ENCODE measurements at places on chromosomes 3 and 15.
A peak's percentile ranks its signal among the peaks of the same experiment; 100 is the strongest.

DNA sequence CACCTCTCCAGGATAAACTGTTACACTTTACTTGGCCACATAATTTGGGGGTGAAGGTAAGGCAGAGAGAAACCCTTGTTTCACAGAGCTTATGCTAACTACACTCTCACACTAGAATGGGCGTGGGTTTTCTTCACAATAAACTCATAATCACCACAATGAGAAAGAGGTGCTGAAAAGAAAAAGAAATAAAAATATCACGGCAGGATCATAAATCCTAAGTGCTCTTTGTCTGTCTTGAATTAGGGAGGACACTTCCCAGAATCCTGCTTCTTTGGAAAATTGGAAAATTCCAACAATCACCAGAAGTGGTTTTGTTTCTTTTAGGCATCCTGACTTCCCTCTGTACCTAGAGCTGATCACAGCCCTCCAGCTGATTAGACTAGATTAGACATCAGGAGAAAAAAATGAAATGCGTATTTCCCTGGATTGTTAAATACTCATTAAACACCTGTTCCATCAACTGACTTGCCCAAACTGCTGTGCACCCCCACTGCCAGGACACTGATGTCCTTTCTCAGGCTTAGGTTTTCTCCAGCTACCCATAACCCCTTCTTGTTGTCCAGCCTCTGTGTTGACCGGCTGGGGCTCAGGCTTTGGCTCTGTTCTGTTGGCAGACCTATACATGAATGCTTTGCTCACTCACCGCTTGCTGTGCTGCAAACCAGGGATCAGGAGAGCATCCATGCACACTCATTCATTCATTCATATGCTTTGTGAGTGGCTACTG is 41.6 kb upstream of the ACKR4 start:
- DNase-seq = no peak

DNA sequence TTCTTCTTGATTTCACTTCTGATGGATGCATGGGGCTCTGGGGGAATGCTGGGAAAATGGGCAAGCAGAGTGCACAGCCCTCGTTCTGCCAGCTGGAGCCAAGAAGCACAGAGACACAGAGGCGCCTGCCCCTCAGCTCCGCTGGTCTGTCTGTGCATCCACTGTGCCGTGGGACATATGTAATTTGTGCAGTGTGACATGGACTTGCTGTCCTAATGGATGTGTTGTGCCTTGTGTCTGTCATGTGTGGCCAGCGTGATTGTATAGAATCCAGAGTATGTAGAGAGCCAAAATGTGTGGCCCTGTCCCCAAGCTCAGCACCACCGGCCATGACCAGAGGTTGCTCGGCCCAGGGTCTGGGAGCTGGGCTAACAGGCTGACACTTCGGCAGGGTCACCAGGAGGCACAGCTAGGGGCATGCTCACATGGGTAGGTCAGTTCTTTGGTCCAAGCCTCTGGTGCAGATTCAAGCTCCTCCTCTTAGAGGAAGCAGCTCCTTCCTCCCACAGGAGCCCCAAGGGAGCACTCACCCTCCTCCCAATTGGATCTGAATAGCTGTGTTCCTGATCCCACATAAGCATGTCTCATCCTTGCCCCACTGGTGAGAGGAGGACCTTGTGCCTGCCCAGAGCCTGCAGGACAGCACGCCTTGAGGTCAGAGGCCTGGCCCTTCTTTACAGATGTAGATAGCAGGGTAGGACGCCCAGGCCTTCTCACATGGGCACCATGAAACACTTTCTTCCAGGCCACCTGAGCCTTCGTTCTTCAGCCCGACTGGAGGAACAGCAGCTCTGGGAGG is 100.8 kb upstream of the ABHD17C start:
- no peak for DNase-seq

- no peak for DNase-seq
Observed at GRCh38 chr3:162718697-162719096, 1222.1 kb downstream of the OTOL1 start.

- DNase-seq = no peak
Observed at GRCh38 chr15:47041301-47041700, 676.0 kb upstream of the SEMA6D start.

GRCh38 chr3:30180310-30181177 is 425.9 kb upstream of the TGFBR2 start:
- no peak for DNase-seq

DNA sequence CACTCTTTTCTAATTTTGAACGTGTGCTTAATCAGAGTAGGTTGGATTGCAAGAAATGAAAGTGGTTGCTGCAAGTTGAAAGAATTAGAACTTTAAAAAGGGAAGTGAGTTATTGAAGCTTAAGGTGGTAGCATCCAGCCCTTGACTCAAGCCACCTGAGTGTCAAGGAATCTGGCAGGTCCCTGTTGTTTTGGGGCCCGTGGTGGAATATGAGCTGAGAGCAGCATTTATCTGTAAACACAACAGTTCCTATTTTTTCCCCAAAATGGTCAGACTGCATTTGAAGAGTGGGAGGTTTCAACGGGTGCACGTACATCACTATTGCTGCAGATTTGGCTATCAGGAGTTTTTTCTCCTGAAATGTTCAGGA is 1.7 kb downstream of the ITPR1 start:
- no peak for DNase-seq

DNA sequence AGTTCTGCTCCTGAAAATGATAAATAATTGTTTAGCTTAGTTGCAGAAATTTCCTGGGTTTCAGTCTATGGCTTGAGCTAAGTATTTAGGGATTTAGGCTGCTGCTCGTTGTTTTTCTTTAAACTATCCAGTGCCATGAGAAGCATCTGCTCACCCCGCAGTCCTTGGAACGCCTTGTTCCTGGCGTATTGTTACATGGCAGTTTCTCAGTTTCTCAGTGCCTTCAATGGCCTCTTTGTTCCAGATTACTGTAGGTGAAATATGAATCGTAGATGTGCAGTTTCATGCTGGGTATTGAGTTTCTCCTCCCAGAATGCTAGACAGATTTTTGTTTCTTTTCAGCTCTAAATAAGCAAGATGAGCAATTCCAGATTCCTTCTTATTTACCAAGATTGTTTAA is 269.5 kb upstream of the GBE1 start:
- peak; percentile 44 for DNase-seq

DNA sequence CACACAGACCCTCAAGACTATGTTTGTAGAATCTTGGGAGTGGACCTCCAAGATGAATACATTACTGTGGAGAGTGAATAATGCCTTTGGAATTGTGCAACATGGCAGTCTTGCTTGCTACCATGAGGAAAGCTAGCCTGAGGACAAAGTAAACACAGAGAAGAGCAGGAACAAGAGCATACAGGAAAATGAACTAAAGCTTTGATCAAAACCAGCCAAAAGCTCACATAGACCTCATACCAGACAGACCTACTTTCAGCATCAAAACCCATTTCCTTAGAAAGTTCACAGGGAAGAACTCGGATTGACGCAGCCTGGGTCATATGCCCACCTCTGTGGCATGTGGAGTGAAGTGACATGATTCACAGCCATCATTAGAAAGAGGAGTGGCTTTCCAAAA is 3.3 kb upstream of the RAB8B start:
- no peak for DNase-seq

GRCh38 chr3:108133858-108134554 is 43.2 kb upstream of the CD47 start:
- no peak for DNase-seq

DNA sequence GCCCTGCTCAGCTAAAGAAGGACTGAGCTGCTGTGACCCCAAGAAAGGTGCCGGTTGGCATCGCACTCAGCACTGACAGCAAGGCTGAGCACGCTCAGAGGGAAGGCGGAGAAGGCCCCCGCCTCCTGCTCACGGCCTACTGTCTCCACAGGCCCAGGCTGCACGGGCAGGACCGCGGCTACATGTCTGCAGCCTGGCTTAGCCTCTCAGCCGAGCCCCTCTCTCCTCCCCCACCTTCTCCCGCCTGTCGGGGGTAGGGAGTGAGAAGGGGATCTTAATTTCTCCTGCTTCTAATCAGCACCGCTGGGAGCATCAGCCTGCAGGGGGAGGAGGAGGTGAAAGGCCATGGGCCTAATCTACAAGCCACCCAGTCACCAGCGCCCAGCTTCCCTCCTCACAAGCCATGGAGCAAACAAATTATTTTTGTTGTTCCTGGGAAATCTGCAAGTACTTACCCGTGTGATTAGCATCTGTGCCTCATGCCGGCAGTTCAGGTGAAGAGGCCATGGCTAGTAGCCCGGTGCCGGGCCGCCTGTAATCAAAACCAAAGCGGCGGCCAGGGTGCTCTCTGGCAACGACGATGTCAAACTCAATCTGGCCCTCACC is 68.1 kb downstream of the EPHB3 start:
- DNase-seq = no peak

DNA sequence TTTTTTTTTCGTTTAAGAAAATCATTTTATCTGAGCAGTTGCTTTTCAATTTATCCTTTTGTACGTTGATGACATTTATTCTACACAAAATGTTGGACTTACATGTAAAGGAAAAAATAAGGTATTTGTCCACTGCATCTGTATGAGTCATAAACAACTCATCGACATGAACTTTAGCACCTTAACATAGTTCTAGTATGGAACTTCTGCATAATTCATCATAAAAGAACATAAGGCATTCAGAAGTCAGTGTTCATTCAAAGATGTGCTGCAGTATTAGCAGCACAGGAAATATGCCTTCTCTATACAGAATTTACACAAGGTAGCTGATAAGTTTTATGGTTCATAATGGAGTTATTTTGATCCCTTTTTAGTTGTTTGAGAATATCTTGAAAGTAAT is 801.6 kb downstream of the CADM2 start:
- DNase-seq = no peak

DNA sequence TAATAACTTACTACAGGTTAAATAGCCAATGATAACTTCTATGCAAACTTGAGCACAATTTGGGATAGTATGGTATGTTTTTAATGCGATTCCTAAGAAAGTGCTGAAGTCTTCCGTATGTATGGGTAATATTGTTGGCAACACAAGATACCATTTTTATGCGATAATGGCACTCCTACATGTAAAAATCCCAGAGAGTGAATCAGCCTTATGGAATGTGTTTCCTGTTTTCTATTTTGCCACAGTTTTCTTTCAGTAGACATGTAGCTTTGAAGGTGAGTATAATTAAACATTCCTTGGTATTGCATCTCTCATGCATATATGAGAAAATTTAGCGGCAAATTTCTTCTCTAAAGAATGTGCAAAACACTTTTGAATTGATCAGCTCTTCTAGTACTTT is 396.8 kb upstream of the AZI2 start:
- no peak for DNase-seq

GRCh38 chr3:189567766-189568420 is 63.3 kb upstream of the TP63 start:
- peak; percentile 22 for DNase-seq

GRCh38 chr3:64623125-64623524 is 64.7 kb downstream of the ADAMTS9 start:
- DNase-seq = no peak

GRCh38 chr3:4584456-4585249 is 91.5 kb downstream of the ITPR1 start:
- DNase-seq = peak; percentile 59

DNA sequence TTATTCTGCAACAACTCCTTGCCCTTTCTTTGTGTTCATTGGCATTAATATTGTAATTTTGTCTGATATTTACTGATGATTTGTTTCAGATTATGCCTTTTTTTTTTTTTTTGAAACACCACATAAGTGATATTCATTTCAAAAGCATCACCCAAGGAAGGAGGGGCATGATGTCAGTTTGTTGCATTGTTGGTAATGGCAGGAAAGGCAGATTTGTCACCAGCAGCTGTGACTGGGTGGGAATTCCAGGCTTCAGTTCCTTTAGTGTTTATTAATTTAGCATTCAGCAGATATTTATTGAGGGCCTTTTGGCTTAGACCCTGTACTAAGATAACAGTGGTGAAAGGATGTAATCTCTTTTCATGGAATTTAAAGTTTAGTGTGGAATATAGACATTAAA is 19.5 kb downstream of the SENP2 start:
- DNase-seq = no peak

DNA sequence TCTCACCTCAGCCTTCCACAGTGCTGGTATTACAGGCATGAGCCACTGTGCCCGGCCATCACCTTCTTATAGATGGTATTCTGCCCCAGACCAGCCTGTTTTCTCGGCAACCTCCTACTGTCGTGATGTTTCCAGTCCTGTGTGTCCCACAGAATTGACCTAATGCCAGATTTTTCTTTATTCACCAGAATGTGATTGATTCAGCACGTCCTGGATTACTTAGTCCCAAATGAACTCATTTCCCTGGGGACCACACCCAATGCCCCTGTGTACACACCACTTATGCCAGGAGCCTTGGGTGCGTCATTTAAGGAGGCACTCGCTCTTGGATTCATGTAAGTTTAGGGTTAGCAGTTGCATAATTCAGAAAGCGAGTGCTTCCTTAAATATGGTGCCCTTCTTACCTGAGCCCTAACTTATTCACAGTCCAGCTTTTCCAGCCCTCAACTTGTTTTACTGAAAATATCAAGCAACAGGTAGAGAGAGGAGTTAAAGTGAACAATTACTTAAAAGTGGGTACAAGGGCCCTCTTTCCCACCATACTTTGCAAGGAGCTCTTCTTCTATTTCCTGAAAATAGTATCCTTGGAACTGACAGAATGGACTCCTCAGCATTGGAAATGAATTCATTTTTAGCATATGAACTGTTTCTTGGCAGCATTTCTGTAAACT is 64.6 kb upstream of the UBE2E1 start:
- no peak for DNase-seq

- no peak for DNase-seq
Observed at GRCh38 chr3:71723452-71724170, 1.6 kb downstream of the EIF4E3 start.

DNA sequence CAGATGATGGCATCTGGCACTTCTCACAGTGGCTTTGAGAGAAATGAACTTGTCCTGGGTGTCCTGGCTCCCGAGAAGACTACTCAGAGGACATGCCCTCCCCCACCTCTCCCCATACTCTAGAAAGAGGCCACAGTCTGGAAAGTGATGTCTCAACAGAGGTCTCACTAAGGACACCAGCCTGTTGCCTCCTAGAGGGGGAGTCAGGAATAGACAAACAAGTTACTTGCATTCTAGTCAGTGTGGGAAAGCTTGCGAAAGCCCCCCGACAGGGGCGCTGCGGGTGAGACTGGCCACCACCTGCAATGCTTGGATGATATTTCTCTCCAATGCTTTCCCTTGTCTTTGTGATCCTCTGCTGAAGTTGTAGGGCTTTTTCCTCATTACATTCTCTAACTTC is 17.2 kb downstream of the B4GALT4 start:
- no peak for DNase-seq

- no peak for DNase-seq
Observed at GRCh38 chr15:44541282-44541958, 4.5 kb downstream of the EIF3J start.
